ENCODE measurements at places on chromosomes 6 and 20.

GRCh38 chr6:106512048-106512967, 117.0 kb downstream of the RTN4IP1 start:
- peak; percentile 89 for DNase-seq

- no peak for DNase-seq
These were observed 38.3 kb downstream of the SIRPA start for GRCh38 chr20:1933465-1933870.

DNA sequence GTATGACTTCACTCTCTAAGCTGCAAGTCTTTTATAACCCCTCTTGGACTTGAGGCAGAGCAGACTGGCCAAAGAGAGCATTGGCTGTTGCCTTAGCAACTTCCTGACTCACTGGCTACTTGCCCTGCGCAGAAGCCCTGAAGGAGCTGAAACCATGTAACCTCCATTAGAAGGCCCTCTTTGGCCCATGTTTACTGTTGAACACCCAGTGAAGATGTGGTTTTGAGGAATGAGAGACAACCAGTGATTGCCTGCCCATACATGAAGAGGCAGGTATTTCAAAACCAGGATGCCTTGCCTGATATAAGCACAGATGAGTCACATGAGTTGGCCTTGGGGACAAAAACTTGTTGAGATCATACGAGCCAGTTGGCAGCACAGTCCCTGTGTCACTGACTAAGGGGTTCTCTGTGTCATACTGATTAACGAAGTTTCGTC, 182.5 kb downstream of the EDN1 start:
- DNase-seq: no peak

- no peak for DNase-seq
These were observed 18.1 kb downstream of the ENPP1 start for GRCh38 chr6:131825946-131826345.

All from activated CD4-positive, alpha-beta T cell treated with anti-CD3 and anti-CD28 coated beads for 36 hours (primary cell).